ENCODE measurements at places on chromosomes 11 and 22.

DNA sequence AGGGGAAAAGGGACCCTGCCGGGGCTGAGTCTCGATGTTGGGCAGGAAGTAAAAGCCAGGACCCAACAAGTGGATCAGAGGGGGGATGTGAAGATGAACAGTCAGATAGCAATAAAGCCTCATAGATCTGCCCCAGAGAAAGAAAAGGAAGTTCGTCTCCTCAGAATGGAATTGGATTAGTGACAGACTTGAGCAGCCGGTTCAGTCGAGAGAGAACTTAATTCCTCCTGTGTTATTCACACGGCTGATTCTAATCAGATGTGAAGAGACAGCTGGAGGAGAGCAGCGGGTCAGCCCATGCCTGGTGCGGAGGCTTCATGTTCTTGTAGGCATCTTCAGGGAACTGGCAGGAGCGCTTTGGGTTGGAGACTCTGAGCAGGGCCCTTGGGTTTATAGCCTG lies 29.3 kb upstream of the CABP7 start:
- no peak for DNase-seq

DNA sequence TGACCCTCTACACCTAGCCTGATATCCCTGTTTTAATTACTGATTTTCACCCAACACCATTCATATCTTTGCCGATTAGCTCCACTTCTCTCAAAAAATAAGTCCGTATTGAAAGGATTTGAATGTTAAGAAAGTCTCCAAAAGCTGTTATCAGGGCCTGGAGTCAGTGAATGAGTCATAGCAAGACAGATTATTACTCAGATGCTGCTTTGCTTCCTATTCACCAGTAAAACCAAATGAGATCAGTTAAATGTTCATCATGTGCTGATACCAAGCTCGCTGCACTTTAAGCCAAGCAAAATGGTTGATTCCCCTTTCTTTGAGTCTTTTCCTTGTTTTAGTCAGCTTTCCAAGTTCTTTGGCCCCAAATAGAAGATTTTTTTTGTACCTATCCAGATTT lies 228.4 kb downstream of the FAT3 start:
- DNase-seq = no peak

GRCh38 chr11:46335890-46336562 lies 11.2 kb upstream of the DGKZ start:
- no peak for DNase-seq

- DNase-seq = peak; percentile 65
Measured at GRCh38 chr22:16917144-16918003, 90.6 kb downstream of the GAB4 start.

- no peak for DNase-seq
Measured at GRCh38 chr11:121715405-121715804, 262.6 kb upstream of the SORL1-AS1 start.

DNA sequence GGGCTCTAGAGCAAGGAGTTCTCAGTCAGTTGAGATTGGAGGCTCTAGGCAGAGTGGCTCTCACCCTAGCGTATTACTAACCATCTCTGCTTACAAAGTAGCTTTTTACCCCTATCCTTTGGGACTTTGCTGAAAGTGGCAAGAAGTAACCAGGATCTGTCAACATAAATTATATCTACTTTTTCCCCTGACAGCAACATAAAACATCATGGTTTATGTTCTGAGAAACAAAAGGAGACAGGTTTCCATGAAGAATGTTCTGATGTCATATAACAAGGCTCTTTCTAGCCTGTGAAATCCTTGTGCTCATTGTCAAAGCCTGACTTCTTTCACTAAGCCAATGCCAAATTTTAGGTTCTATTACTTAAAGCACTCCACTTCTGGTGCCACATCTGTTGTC lies 7.2 kb upstream of the EIF3M start:
- no peak for DNase-seq

DNA sequence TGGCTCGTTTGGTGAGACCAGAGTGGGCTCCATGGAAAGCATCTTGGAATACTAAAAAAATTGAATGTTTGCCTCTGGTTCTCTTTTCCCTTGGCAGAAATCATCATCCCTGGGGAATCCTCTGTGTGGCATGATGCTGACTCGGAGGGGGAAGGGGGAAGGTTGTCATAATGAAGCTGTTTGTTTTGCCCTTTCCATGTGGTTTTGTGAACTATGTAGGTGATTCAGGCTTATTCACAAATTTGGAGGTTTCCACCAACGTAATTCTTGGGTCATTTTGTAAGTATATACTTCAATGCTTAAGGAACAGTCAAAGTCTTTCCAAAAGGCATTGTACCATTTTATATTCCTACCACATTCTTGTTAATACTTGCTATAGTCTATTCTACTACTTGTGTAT lies 754.0 kb upstream of the FAT3 start:
- DNase-seq = no peak

DNA sequence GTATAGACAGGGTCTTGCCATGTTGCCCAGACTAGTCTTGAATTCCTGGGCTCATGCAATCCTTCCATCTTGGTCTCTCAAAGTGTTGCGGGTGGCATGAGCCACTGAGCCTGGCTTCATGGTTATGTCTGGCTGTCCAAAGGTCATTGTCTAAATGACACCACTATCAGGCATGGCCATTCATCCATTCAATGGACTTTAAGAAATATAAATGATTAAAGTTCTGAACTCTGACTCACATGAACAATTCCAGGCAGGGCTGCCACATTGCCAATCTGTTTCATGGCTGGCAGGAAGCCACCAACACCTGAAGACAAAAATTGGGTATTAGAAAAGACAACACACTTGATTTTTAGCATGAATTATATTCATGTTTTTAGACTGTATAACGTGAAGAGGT lies 4.1 kb downstream of the RTCB start:
- no peak for DNase-seq

GRCh38 chr11:78112582-78113275 lies 26.7 kb downstream of the ALG8 start:
- DNase-seq = peak; percentile 31

- DNase-seq = no peak
Measured at GRCh38 chr22:50087646-50088045, 2.2 kb upstream of the MOV10L1 start.

DNA sequence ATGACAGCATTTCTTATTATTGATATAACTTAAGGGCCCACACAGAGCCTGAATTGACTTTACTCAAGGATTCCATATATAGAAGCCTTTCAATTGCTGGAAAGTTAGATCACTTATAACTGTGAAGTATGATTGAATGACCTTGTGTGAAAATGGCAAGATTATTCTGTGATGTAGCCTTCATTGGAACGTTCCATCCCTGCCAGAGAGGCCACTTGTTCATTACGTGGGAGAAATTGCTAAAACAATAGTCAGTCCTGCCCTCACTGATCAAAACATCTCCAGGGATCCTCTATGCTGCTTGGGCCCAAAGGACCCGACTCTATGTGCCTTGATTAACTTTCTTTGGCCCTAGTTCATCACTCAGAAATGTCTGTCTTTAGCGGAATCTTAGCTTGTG lies 159.5 kb upstream of the BLID start:
- no peak for DNase-seq

GRCh38 chr11:72833811-72834493 lies 19.7 kb downstream of the ATG16L2 start:
- DNase-seq = no peak

DNA sequence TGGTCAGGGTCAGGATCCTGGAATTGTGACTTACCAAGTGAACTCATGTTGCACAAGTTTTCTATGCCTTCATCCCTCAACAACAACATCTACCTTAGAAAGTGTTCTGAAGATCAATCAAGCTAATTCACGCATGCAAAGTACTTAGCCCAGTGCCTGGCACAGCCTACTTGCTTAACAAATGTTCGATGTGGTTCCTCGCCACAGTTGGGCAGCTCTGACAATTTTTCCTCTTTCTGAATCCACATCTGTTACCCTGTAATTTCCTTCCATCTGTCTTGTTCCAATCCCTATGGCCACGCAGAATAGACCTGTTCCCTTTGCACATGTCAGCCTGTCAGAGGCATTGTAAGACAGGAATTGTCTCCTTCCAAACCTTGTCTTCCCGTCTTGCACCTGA lies 1415.2 kb downstream of the TBC1D22A start:
- no peak for DNase-seq

- DNase-seq = no peak
Measured at GRCh38 chr11:117898059-117898458, 21.6 kb upstream of the FXYD6 start.

- DNase-seq = no peak
Measured at GRCh38 chr11:9313648-9314290, 624 bp downstream of the TMEM41B start.

- DNase-seq = no peak
Measured at GRCh38 chr11:22477312-22477711, 139.1 kb downstream of the SLC17A6 start.

Data from GM10248 (cell line).